ENCODE measurements at places on chromosomes 6 and 20.

DNA sequence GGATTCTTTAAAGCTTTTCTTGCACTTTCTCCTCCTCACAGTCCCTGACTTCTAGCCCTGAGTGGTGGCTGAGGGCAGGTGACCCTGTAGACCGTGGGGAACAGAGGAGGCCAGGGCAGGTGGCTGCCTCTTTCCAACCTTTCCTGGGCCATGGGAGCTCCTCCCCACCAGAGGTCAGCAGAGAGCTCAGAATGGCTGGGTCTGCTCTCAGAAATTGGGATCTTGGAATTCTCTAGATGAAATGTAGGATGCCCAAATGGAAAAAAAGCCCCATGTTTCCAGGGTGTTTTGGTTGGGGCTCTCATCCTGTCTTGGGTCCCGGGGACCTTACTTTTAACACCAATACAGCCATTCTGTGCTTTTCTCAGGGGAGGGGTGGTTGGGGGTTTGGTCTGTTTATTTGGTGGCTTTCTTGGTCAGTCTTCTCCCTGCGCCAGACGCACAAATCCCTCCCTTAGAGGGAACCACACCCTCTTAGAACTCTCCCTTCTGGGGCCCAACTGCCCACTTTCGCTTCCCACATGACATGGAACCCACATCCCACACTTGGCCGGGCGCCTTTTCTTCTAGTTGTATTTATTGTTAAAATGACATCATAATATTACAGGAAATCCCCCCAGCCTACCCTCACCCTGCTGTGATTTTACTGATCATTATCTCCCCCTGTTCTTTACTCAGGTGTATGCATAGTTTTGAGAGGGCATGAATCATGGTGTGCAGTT is 17.9 kb downstream of the GNAS start:
- DNase-seq, result peak; percentile 68

DNA sequence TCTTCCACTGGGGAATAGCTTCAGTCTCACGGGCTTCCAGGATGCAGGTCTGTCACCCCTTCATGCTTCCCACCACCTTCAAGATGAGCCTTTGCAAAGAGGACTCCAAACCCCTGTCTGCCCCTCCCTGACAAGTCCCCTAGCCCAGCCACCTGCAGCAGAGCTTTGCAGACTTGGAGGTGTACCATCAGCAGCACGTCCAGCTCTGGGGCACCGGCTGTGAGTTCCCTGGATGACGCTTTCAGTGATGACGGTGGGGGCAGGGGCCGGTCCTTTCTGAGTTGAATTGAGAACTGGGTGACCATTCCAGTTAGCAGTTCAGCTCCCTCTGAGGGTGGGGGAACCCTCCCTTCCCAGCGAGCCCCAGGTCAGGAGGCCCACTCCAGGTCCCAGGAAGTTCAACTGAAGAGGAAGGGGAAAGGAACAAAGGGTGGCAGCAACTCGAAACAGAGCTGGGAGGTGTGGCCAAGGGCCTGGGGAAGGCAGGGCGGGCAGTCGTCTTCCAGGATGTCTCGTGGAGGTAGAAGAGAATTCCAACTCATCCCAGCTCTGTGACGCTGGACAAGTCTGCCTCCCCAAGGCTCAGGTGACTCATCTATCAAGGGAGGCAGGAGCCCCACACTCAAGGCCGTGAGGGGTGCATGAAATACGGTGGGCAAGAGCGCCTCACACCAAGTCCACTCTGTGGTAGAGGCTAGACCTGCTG is 86.0 kb downstream of the PTPN1 start:
- DNase-seq, result no peak

DNA sequence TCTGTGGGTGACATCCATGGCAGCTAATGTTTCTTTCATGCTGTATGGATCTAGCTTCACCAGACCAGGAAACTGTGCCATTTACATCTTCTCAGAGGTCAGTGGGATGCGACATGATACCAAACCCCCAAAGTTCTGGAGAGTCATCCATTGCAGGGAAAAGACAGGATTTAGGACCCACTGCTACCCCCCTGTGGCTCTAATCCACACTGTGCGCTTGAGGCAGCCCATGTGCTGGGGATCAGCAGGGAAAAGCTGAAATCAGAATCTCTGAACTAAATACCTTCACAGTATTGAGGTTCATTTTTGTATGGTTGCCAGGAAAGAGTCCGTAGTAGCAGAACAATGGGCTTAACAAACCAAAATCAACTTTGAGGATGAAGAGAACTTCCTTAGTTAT is 164.4 kb downstream of the TMEM242 start:
- DNase-seq, result no peak

- no peak for DNase-seq
Observed at GRCh38 chr20:21570285-21570992, 56.6 kb upstream of the NKX2-2 start.
